ENCODE measurements at places on chromosomes 1 and 21. TPM values are rescaled to one million over a fixed set of nuclear protein-coding genes. Genes with fewer than 3 reads are reported as not detected.

HCRTR1 gene
- polyA plus RNA-seq: not detected

MKNK1 gene
- polyA plus RNA-seq: 22.5 TPM

KRTAP19-4 gene
- polyA plus RNA-seq: not detected

PLA2G2A gene
- polyA plus RNA-seq: not detected

PKP1 gene
- 104 TPM for polyA plus RNA-seq

VAV3 gene
- 2.6 TPM for polyA plus RNA-seq

IVNS1ABP gene
- polyA plus RNA-seq: 39.8 TPM

CD1D gene
- polyA plus RNA-seq: 3.8 TPM

FMO1 gene
- polyA plus RNA-seq: not detected

CFHR2 gene
- not detected for polyA plus RNA-seq

KCNK2 gene
- polyA plus RNA-seq: 0.11 TPM

C1orf185 gene
- polyA plus RNA-seq: not detected

S100A14 gene
- 2,480 TPM for polyA plus RNA-seq

CELA2B gene
- polyA plus RNA-seq: not detected

LGR6 gene
- polyA plus RNA-seq: 0.39 TPM

PRKAA2 gene
- 0.02 TPM for polyA plus RNA-seq

SLFNL1 gene
- not detected for polyA plus RNA-seq

INTS3 gene
- 18.8 TPM for polyA plus RNA-seq

S1PR1 gene
- polyA plus RNA-seq: 12.1 TPM

S100A12 gene
- polyA plus RNA-seq: not detected

GCSAML gene
- polyA plus RNA-seq: not detected

EVA1C gene
- 14.4 TPM for polyA plus RNA-seq

PCAT6 gene
- 3.1 TPM for polyA plus RNA-seq

LIN28A gene
- polyA plus RNA-seq: not detected

MX2 gene
- 10.1 TPM for polyA plus RNA-seq

PRDM15 gene
- 1.4 TPM for polyA plus RNA-seq

LCE1A gene
- 0.53 TPM for polyA plus RNA-seq

BEST4 gene
- 0.07 TPM for polyA plus RNA-seq

TTC13 gene
- polyA plus RNA-seq: 3.1 TPM

LENEP gene
- polyA plus RNA-seq: not detected

CENPL gene
- 5.9 TPM for polyA plus RNA-seq

EXTL2 gene
- polyA plus RNA-seq: 7.7 TPM

AJAP1 gene
- 7.9 TPM for polyA plus RNA-seq

MFN2 gene
- 51.5 TPM for polyA plus RNA-seq

ESRRG gene
- polyA plus RNA-seq: 0.01 TPM

GNAT2 gene
- 0.04 TPM for polyA plus RNA-seq

SLC44A5 gene
- 0.01 TPM for polyA plus RNA-seq

SPTA1 gene
- not detected for polyA plus RNA-seq

CASZ1 gene
- polyA plus RNA-seq: 3.5 TPM

ANKRD34A gene
- 1.2 TPM for polyA plus RNA-seq

OR2T33 gene
- not detected for polyA plus RNA-seq

FAF1 gene
- polyA plus RNA-seq: 53.3 TPM

TSPEAR gene
- not detected for polyA plus RNA-seq

All from foreskin keratinocyte (primary cell).